ENCODE measurements at places on chromosomes 2 and 18. TPM values are rescaled to one million over a fixed set of nuclear protein-coding genes. Genes with fewer than 3 reads are reported as not detected.

DNA sequence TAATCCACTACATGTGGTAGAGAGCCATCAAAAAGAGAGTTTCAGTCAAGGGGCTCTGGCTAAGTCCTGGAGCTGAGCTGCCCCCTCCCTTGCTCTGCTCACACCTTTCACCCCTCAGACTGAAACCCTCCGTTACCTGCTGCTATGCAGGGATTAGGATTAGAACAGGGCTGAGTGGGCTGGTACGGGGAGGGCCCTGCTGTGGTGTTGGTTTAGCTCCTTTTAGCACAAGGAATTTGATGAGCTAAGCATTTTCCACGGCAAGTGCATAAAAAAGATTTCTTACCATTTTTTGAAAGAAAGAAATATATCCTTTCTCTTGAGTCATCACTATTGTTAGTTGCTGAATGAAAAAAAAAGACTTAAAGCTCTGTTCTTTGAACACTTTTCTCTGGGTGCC lies 46.3 kb downstream of the TCF7L1 start:
- DNase-seq: no peak

PLGLB1 gene
- 4.4 TPM for total RNA-seq

DNA sequence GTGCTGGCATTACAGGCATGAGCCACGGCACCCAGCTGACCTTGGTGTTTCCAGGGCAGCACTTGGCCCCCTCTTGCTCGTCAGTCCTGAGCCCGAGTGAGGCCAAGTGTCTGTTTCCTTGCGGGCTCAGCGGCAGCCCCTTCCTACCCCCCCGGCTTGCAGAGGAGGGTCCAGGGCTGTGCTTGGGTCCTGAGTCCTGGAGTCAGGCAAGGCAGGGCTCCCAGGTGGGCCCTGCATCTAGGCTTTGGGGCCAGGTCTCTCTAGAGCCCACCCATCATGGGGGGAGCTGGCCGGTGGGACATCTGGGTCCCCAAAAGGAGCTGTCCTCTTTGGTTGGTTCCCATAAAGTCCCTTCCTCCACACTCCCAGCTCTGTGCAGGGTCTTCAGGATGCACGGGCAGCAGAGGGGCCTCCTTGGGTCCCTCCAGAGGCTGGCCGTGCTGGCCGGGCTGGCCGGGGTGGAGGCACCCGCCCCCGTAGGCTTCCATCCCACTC lies 63.7 kb upstream of the HPCAL1 start:
- no peak for DNase-seq

ANKRD36B gene
- 20.1 TPM for total RNA-seq

GRCh38 chr2:229675569-229675968 lies 38.8 kb downstream of the DNER start:
- DNase-seq: no peak

- no peak for DNase-seq
Measured at GRCh38 chr18:27185025-27185763, at the start of gene CHST9. TSS of gene CHST9 (minus strand) at chr18:27185308. CDS start at chr18:27142809, 42,499 bp downstream.

GRCh38 chr2:232088771-232089170 lies 127.3 kb downstream of the DIS3L2 start:
- no peak for DNase-seq

DNA sequence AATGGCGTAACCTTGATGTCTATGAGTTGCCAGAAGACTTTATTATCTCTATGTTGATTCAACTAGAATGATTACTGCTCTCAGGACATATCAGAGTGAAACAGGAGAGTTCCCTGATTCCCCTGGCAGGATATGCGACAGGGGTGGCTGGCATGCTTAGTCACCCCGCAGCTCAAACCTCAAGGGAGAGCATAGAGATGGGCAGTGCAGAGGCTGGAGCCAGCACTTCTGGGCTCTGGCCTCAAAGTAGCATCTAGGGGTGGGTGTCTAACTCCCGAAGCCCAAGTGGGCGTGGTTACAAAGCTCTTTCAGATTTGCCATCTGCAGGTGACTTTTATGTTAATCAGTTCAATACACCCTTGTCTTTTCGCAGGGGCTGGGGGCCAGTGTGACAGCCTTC lies 391.6 kb downstream of the ADCYAP1 start:
- no peak for DNase-seq

GRCh38 chr2:23487735-23488492 lies 102.9 kb downstream of the KLHL29 start:
- DNase-seq: no peak

COBLL1 gene
- total RNA-seq: not detected

GRCh38 chr18:48719974-48720654 lies 181.3 kb downstream of the CTIF start:
- DNase-seq: no peak

NLRC4 gene
- 0.07 TPM for total RNA-seq

Measured in CD8-positive, alpha-beta memory T cell (primary cell).